ENCODE measurements at places on chromosomes 3 and 15.

DNA sequence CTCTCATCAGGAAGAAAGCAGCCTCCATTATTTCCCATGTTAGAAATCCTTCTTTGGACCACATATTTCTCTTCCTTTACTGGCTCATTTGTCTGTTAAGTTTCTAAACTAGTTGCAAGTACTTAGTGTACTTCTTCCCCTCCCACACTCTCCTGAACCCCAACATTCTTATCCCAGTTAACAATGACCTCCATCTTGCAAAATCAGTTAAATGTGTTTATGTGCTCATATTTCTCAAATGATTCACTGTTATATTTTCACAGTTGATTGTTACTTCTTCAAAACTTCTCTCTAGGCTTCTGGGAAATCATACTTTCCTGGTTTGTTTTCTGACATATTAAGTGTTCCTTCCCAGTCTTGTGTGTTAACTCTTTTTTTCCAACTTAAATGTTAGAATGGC, 856.9 kb downstream of the EPHA3 start:
- no peak for DNase-seq

- no peak for DNase-seq
Measured at GRCh38 chr15:46409841-46410301, 775.0 kb downstream of the SQOR start.

DNA sequence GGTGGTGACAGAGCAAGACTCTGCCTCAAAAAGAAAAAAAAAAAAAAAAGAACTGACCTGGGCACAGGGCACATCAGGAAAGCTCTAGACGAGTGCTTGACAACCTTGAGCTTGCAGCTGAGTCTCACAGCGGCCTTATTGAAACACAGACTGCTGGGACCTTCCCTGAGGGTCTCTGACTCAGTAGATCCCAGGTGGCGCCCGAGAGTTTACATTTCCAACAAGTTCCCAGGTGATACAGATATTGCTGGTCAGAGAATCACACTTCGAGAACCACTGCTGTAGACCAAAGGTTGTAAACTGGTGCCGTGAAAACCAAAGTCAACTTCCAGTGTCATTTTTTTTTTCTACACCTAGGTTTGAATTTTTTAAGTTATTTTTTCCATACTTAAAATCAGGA, 573.2 kb upstream of the MDFIC2 start:
- DNase-seq, result no peak

- no peak for DNase-seq
Measured at GRCh38 chr3:81395739-81396513, 365.5 kb downstream of the GBE1 start.

DNA sequence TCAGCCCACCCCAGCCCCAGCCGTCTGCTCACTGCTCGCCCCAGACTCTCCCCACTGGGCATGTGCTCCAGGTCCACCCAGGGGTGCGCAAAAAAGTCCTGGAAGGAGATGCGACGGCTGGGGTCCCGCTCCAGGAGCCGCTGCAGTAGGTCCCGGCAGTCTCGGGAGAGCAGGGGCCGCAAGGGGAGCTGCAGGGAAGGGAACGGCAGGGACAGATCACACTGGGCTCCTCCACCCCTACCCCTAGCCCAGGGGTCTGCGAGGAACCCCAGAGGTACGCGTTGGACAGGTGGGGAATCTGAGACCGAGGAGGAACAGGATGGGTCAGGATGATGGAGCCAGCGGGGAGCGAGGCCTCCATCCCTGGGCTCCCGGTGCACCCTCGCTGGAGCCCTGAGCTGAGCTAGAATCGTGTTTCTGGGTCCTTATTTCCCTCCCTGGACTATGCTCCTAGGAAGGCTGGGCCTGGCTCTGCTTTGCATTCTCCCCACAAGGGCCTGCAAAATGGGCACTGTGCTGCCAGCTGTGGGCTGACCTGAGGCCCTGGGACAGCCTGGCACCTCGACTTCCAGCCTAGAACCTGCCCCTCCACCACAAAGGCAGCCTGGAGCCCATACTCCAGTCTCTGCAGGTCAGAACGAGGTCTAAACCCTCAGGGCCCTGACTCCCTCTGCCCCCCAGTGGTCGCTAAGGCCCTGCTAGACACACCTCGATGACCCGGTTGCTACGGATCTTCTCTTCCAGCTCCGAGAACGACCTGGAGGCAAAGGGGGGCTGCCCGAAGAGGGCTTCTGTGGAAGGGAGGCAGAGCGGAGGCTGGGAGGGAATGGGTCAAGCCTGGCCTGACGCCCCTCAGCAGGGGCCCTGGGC, 3.2 kb downstream of the ULK3 start:
- no peak for DNase-seq

- DNase-seq, result no peak
Measured at GRCh38 chr3:175304404-175304803, 445.3 kb downstream of the NAALADL2 start.

- DNase-seq, result no peak
Measured at GRCh38 chr15:91192285-91192684, 92.2 kb downstream of the SV2B start.

DNA sequence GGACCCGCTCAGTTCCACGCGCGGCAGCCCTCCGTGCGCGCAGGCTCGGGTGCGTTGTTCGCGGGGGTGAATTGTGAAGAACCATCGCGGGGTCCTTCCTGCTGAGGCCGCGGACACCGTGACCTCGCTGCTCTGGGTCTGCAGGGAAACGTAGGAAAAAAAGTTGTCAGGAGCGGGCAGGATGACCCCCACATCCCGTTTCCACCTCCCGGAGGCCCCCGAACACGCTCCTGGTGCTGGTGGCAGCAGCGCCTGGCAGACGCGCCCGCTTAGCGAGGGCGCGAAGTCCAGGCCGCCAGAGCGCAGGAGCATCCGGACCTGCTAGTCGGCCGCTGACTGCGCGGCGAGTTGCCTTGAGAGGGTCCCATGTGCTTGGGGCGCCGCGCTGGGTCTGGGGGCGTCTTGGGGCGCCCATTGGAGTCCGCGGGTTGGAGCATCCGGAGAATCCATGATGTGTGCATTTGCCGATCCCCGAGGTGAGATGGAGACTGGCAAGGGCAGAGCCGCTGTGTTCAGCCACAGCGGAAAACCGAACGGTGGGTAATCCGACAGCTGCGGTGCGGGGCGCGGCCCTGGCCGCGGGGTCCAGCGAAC, 520 bp downstream of the GREM1 start:
- no peak for DNase-seq

DNA sequence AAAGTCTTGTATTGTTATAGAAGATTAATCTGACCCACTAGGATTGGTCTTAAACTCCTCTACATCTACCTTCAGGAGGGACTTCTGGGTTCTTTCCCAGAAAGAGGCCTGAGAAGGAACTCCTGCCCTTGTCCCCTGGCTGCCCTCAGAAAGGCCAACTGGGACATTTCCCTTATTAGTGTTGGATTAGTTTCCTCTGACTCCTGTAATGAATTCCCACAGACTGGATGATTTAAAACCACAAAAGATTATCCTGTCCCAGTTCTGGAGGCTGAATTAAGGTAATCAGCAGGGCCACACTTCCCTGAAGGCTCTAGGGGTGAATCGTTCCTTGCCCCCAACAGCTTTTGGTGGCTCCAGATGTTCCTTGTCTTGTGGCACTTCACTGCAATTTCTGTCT, 102.8 kb upstream of the NMNAT3 start:
- DNase-seq, result no peak

DNA sequence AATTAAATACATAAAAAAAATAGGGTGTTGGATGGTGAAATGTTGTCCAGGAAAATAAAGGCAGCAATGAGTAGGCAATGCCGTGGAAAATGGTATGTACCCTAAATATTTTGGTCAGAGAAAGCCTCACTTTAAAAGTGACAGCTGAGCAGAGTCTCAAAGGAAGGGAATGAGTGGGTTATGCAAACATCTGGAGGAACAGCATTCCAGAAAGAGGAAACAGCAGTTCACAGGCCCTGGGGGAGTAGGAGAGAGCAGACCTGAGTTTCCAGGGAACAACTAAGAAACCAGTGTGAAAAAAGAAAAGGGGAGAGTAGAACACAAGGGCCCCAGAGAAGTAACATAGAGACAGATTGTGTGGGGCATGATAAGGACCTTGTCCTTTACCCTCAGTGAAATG, 230.0 kb upstream of the CNTN3 start:
- DNase-seq, result no peak

GRCh38 chr3:34504366-34504765, 705.9 kb downstream of the PDCD6IP start:
- no peak for DNase-seq

Measured in GM04503 (cell line).